ENCODE measurements at places on chromosomes 16 and 17. TPM values are rescaled to one million over a fixed set of nuclear protein-coding genes. Genes with fewer than 3 reads are reported as not detected.

- H3K4me1 ChIP-seq, result no peaks in the 10 kb centered on the region
- no peak for DNase-seq
- H3K27me3 ChIP-seq, result peaks cover 11% of the 10 kb centered on the region
These were observed 169.5 kb downstream of the C16orf78 start for GRCh38 chr16:49542946-49543630.

DNA sequence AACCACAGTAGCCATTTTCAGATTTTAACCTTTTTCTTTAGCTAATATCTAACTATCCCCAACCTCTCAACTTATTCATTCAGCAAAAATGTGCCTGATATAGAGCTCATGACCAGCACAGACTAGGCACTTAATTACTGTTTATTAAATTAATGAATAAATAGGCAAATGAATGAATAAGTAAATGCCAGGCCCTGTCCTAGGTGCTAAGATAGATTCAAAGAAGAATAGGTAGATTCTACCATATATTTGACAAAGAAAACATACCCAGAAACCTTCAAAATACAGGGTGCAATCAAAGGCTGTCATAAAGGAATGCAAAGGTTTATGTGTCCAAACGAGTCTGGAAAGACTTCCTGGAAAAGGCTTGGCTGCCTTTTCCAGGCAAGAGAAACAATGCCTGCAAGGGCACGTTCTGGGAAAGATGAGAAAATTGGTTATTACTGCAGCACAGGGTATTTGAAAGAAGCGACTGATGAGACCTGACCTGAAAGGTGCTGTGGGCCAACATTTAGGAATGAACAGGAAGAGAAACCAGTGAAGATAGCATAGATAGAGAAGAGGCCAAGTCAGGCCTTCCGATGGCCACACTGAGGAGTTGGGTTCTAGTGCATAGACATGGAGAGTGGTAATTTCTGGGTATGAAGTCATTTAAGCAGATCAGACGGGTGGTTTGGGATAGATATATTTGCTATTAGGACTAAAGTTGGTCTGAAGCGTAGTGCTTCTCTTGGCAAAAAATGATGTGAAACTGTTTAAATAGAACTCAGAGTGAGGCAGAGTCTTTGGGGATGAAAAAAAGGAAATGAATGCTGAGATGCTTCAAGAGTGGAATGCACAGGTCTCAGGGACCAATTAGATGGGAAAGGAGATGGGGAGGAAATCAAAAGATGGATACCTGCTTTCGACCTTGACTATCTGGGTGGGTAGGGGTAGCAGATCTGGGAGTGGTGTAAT, 11.4 kb upstream of the CCL2 start:
- H3K4me3 ChIP-seq, result no peak overlapping the region
- no peak overlapping the region for H3K27ac ChIP-seq
- no peak for DNase-seq
- H3K36me3 ChIP-seq, result no peaks in the 10 kb centered on the region
- H3K27me3 ChIP-seq, result no peaks in the 10 kb centered on the region

- DNase-seq, result no peak
- no peaks in the 10 kb centered on the region for H3K27me3 ChIP-seq
- H3K4me3 ChIP-seq, result no peak overlapping the region
- H3K4me1 ChIP-seq, result peaks cover 60% of the 10 kb centered on the region
- H3K27ac ChIP-seq, result peak overlapping the region; percentile 5
- H3K36me3 ChIP-seq, result peaks cover 65% of the 10 kb centered on the region
These were observed 29.2 kb downstream of the AXIN2 start for GRCh38 chr17:65532101-65532890.

FAM83G gene
- 18.6 TPM for total RNA-seq

STH gene
- total RNA-seq, result not detected

CCL1 gene
- total RNA-seq, result not detected

GRCh38 chr16:52819808-52820207, 232.9 kb downstream of the CHD9NB start:
- no peak for DNase-seq
- no peak overlapping the region for H3K27ac ChIP-seq
- H3K36me3 ChIP-seq, result no peaks in the 10 kb centered on the region
- H3K4me1 ChIP-seq, result peaks cover 9% of the 10 kb centered on the region
- no peak overlapping the region for H3K4me3 ChIP-seq

GRCh38 chr16:81516478-81517149, 72.0 kb downstream of the CMIP start:
- H3K36me3 ChIP-seq, result peaks cover 18% of the 10 kb centered on the region
- no peak overlapping the region for H3K4me3 ChIP-seq
- H3K27ac ChIP-seq, result no peak overlapping the region
- no peak for DNase-seq
- no peaks in the 10 kb centered on the region for H3K27me3 ChIP-seq

- no peaks in the 10 kb centered on the region for H3K27me3 ChIP-seq
- no peak for DNase-seq
- no peak overlapping the region for H3K27ac ChIP-seq
- H3K4me1 ChIP-seq, result no peaks in the 10 kb centered on the region
- peaks cover 15% of the 10 kb centered on the region for H3K36me3 ChIP-seq
These were observed 36.6 kb upstream of the CHMP6 start for GRCh38 chr17:80955078-80955477.

FBXL16 gene
- 0.20 TPM for total RNA-seq

IGF2BP1 gene
- total RNA-seq, result 116 TPM

DNA sequence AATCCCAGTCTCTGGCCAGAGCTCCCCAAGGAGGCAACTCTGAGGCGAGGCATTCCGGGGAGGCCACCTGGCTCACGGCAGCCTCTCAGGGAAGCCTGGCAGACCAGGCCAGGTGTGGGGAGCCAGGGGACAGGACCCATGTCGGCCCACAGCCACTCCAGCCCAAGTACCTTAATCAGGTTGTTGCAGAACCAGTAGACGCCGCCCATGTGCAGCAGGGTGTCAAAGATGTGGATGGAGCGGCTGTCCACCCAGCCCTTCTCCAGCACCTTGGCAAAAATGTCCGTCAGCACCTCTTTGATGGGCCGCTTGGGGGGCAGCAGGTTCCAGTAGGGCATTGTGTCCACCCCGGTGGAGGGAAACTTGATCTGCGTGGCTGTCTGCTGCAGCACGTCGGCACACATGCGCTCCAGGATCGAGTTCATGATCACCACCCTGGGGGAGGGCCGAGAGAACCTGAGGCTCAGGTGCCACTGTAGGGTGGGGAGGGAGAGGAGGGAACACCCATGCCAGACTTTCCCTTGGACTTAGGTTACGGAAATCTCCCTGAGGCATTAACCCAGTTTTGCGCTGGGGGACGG, 7.8 kb downstream of the CSF3 start:
- no peaks in the 10 kb centered on the region for H3K27me3 ChIP-seq
- H3K4me1 ChIP-seq, result peaks cover 4% of the 10 kb centered on the region
- no peak overlapping the region for H3K27ac ChIP-seq
- DNase-seq, result no peak
- peaks cover 43% of the 10 kb centered on the region for H3K36me3 ChIP-seq
- H3K4me3 ChIP-seq, result no peak overlapping the region

DNA sequence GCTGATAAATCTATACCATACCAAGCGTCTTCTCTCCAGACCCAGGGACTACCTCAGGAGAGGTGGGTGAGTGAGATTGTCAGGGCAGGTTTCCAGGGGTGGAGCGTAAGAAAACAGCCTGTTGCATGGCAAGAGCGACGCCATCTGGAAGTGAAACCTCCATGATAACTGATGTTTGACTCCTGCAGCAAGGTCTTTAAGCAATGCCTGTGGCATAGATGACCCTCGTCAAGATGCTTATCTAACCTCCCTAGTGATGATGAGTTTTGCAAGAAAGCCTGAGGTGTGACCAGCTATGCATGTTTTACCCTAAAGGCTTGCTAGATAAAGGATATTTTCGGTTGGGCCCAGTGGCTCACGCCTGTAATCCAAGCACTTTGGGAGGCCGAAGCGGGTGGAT, 71.6 kb downstream of the GSG1L start:
- DNase-seq, result no peak
- H3K4me3 ChIP-seq, result no peak overlapping the region
- no peak overlapping the region for H3K27ac ChIP-seq
- no peaks in the 10 kb centered on the region for H3K36me3 ChIP-seq
- no peaks in the 10 kb centered on the region for H3K27me3 ChIP-seq

TBC1D3D gene
- total RNA-seq, result not detected

GRCh38 chr17:48527547-48527932, 3.3 kb downstream of the HOXB1 start:
- no peaks in the 10 kb centered on the region for H3K4me1 ChIP-seq
- peaks cover 6% of the 10 kb centered on the region for H3K27me3 ChIP-seq
- no peak overlapping the region for H3K27ac ChIP-seq
- no peaks in the 10 kb centered on the region for H3K36me3 ChIP-seq
- H3K4me3 ChIP-seq, result no peak overlapping the region

DNA sequence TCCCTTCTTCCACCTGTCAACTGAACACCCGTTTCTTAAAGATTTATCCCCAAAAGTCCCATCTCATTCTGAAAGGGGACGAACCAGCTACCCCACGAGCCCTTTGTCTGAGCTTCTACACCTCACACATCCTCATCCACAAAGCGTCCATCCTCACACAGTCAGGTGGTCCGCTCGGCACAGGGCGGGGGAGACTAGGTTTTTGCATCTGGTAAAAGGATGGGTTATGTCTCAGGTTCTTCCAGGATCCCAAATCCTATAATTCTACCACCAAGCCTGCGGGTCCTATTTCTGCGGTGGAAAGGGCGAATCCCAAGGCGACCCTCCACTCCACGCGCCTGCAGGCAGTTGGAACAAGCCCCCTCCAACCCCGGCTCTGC, 458 bp downstream of the GFOD2 start:
- no peaks in the 10 kb centered on the region for H3K27me3 ChIP-seq
- DNase-seq, result no peak
- peak overlapping the region; percentile 22 for H3K27ac ChIP-seq
- peaks cover 2% of the 10 kb centered on the region for H3K36me3 ChIP-seq
- H3K4me1 ChIP-seq, result peaks cover 47% of the 10 kb centered on the region

MSLN gene
- total RNA-seq, result 0.72 TPM

- no peaks in the 10 kb centered on the region for H3K36me3 ChIP-seq
- no peaks in the 10 kb centered on the region for H3K4me1 ChIP-seq
- DNase-seq, result no peak
- no peak overlapping the region for H3K27ac ChIP-seq
- H3K4me3 ChIP-seq, result no peak overlapping the region
- peaks cover 16% of the 10 kb centered on the region for H3K27me3 ChIP-seq
These were observed 122.6 kb downstream of the NPIPB5 start for GRCh38 chr16:22633280-22633679.

OR3A3 gene
- total RNA-seq, result not detected

GAST gene
- not detected for total RNA-seq

- peaks cover 20% of the 10 kb centered on the region for H3K36me3 ChIP-seq
- H3K4me1 ChIP-seq, result peaks cover 24% of the 10 kb centered on the region
- H3K4me3 ChIP-seq, result no peak overlapping the region
- no peaks in the 10 kb centered on the region for H3K27me3 ChIP-seq
- no peak overlapping the region for H3K27ac ChIP-seq
These were observed 14.8 kb downstream of the TMEM94 start for GRCh38 chr17:75471207-75471606.

- H3K36me3 ChIP-seq, result no peaks in the 10 kb centered on the region
- H3K4me1 ChIP-seq, result peaks cover 50% of the 10 kb centered on the region
- no peak for DNase-seq
- no peak overlapping the region for H3K4me3 ChIP-seq
- H3K27me3 ChIP-seq, result no peaks in the 10 kb centered on the region
These were observed 51.7 kb downstream of the WNT3 start for GRCh38 chr17:46766493-46767491.

FBXO39 gene
- total RNA-seq, result not detected

GRCh38 chr16:1184156-1184868, 31.4 kb downstream of the CACNA1H start:
- no peak overlapping the region for H3K4me3 ChIP-seq
- H3K27ac ChIP-seq, result no peak overlapping the region
- peak; percentile 76 for DNase-seq
- H3K27me3 ChIP-seq, result no peaks in the 10 kb centered on the region
- no peaks in the 10 kb centered on the region for H3K36me3 ChIP-seq

OR2C1 gene
- total RNA-seq, result not detected

ARHGDIG gene
- total RNA-seq, result not detected

GRCh38 chr17:19485800-19486340, 47.8 kb upstream of the SLC47A1 start:
- DNase-seq, result no peak
- H3K36me3 ChIP-seq, result no peaks in the 10 kb centered on the region
- no peak overlapping the region for H3K4me3 ChIP-seq
- no peak overlapping the region for H3K27ac ChIP-seq

SSTR5 gene
- total RNA-seq, result 0.14 TPM

- no peaks in the 10 kb centered on the region for H3K36me3 ChIP-seq
- H3K27me3 ChIP-seq, result peaks cover 74% of the 10 kb centered on the region
- H3K4me1 ChIP-seq, result no peaks in the 10 kb centered on the region
These were observed 22.4 kb downstream of the CCDC182 start for GRCh38 chr17:57722704-57723043.

- H3K36me3 ChIP-seq, result peaks cover 15% of the 10 kb centered on the region
- H3K27ac ChIP-seq, result no peak overlapping the region
- H3K4me3 ChIP-seq, result no peak overlapping the region
- H3K27me3 ChIP-seq, result no peaks in the 10 kb centered on the region
These were observed 15.4 kb downstream of the ZFPM1 start for GRCh38 chr16:88468275-88469129.

GRCh38 chr16:77449208-77449607, 14.4 kb upstream of the ADAMTS18 start:
- no peaks in the 10 kb centered on the region for H3K4me1 ChIP-seq
- no peak for DNase-seq
- H3K36me3 ChIP-seq, result no peaks in the 10 kb centered on the region
- 0 out of 3 replicates have a peak, but pooled peaks cover 7% of the 10 kb centered on the region for H3K27me3 ChIP-seq

All from HepG2 (cell line).